ENCODE measurements at places on chromosomes 11 and 22.

DNA sequence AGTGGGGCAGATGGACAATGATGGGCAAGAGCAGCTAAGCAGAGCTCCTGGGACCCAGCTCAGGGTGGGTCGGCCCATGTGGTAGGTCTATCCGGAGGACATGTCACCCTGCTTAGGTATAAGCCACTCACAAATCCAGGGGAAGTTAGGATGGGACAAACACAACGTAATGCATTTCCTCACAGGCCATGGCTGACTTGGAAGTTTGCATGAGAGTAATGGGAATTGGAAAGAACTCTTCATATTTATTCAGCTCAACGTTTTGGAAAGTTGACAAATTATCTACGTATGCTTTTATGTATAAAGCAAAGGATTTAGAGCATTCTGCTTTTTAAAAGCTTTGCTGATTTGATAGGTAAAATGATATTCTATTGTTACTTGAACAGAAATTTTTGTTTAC is 74.9 kb downstream of the SMCO4 start:
- DNase-seq, result no peak

DNA sequence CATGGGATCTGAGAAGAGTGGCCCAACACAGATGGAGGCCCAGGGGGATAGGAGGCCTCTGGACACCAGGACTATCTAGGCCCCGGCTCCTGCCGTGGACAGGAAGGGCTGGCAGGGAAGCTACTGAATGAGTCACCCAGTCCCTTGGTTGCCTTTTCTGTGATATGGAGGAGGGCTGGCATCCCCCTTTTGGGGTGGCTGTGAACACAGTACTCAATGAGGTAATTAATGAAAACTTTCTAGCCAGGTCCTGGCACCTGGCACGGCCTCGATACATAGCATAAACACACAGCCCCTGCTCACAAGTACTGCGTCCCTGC is 163.2 kb downstream of the CHST1 start:
- no peak for DNase-seq

GRCh38 chr11:58639669-58640068 is 17.2 kb downstream of the CNTF start:
- no peak for DNase-seq

- no peak for DNase-seq
These were observed 18.4 kb upstream of the BRSK2 start for GRCh38 chr11:1371377-1371776.

- no peak for DNase-seq
These were observed 45.6 kb downstream of the DENND5A start for GRCh38 chr11:9219572-9219971.

- DNase-seq, result no peak
These were observed 46.6 kb downstream of the KCNC1 start for GRCh38 chr11:17781221-17781620.

- no peak for DNase-seq
These were observed 799.3 kb downstream of the TBC1D22A start for GRCh38 chr22:47561766-47562165.

DNA sequence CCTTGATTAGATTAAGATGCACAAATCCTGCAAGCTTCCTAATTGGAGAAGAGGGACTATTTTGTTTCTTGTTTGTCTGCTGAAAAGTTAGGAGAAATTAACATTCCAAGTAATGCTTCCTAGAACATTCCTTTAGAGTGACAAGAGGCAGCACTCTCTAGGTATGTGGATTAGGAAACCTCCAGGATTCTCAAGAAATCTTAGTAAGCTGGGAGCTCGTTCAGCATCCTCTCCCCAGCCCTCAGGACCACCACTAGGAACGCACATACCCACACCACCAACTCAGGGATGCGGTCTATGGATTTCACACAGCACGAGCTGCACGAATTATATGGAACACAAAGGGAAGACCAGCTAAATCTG is 52.9 kb downstream of the NCAPD3 start:
- no peak for DNase-seq

GRCh38 chr11:20162824-20163782 is 2.8 kb upstream of the DBX1 start:
- DNase-seq, result no peak

DNA sequence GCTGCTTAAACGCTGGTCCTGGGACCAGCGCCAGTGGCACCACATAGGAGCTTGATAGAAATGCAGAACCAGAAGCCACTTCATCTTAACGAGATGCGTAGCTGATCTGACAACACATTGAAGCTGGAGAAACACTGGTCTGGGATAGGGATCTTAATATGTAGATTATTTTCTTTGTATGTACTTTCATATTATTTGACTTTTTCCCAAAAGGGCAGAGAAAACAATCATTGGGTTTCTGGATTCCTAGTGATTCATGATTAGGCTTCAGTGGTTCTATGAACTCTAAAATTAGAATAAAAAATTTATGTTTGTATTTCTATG is 12.3 kb downstream of the MPEG1 start:
- no peak for DNase-seq

DNA sequence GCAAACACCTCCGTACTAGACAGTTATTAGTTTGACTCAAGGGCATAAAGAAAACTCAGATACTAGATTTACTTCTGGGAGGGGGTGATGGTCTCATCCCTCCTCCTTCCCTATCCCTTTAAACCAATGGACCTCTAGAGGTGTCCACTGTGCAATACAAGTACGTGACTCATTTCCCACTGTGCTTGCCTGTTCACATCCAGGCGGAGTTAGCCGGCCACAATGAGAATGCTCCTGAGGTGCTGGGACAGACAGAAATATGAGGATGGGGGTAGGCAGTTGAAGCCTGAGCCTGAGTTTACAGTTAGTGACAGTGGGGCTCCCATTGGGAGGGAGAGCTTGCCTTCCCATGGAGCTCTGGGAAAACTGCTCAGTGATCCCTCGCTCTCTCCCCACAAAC is 8.4 kb upstream of the PMM1 start:
- DNase-seq, result no peak

DNA sequence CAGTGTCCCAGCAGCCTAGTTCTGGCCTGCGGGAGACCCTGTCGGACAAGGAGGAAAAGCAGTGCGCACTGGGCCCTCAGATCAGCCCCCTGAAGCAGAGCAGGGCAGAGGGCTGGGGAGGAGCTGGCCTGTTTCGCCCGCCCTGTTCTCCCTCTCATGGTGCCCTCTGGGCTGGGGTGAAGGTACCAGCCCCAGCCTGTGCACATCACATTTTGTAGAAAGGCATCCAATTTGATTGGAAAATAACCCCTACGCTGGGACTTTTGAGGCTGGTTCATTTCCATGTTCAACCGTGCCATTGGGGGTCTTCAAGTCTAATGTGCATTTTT is 832 bp upstream of the NAP1L4 start:
- DNase-seq, result no peak

DNA sequence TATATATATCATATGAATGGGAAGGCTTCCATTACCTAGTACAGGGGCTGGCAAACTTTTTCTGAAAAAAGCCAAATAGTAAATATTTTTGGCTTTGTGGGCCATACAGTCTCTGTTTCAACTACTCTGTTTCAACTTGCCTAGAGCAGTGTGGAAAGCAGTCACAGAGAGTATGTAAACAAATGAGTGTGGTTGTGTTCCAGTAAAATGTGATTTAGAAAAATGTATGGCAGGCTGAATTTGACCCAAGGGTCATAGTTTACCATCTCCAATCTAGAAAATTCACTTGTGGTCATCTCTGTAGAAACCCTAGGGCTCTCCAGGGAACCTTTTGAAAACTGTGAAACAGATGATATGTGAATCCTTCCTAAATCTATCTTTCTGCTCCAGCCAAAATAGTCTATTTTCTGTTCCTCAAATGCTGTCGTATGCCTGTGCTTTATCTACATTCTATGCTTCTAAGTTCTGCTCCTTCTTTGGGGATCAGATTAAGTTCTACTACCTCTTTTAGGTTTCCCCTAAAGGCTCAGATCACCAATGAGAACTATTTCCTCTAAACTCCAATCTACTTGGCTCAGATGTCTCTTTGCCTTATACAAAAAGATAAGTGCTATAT is 356.2 kb downstream of the METTL15 start:
- no peak for DNase-seq

DNA sequence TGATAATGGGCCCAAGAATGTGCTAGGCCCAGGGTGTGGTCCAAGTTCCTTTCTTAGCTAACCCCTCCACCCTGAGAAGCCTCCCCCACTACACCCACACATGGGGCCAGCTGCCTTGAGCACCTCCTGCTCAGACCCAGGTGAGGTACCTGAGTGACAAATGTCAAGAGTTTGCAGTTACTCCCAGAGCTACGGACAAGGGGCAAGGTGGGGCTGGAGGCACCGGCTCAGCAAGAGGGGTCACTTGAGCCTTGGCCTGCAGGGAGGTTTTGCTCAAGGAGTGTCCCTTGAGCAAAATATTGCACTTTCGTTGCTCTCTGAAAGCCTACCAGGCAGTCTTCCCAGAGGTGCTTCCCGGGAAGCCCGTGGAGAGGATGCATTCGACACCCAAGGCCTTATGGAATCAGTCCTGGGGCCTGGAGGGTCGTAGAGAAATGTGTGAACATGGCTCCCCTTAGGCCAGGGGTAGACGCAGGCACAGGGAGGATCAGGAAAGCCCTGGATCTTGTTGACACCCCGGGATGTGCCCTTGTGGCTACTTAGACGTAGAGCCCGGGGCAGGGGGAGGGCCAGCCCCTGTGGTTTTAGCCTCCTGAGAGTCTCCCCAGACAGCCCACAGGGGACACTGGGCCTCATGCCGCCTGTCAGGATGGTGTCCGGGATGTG is 114.2 kb downstream of the KCNQ1 start:
- DNase-seq, result no peak

DNA sequence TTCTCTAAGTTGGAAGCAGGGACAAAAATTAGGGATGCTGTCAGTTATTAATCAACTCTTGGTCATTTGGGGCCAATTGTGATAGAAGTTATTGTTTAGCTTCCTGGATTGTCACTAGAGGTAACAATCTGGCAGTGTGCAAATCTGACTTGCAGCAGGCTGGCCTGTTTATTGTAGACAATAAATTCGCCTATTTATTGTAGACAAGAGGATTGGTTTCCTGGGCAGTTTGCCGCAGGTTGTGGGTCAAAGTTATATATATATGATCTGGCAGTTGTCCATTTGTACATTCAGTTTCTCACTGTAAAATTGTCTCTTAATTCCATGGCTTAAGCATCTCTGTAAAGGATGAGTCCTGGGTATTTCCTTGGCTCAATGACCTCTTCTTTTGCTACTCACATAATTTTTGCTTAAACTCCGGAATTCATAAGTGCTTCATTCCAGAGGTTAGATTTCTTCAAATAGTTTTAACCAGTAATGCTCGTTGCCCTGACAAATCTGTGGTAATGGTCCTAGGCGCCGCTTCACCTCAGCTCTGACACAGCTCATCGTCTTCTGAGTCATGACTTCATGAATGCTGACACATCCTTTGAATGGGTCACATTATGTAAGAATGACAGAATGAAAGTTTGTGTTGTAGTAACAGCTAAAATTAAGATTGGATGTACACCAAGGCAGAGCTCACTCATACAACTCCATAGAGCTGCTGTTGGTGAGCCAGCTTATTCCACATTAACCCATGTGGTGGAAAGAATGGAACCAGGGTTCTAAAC is 7.8 kb upstream of the MMP3 start:
- no peak for DNase-seq

GRCh38 chr22:44202261-44202789 is 21.6 kb downstream of the PARVG start:
- no peak for DNase-seq

DNA sequence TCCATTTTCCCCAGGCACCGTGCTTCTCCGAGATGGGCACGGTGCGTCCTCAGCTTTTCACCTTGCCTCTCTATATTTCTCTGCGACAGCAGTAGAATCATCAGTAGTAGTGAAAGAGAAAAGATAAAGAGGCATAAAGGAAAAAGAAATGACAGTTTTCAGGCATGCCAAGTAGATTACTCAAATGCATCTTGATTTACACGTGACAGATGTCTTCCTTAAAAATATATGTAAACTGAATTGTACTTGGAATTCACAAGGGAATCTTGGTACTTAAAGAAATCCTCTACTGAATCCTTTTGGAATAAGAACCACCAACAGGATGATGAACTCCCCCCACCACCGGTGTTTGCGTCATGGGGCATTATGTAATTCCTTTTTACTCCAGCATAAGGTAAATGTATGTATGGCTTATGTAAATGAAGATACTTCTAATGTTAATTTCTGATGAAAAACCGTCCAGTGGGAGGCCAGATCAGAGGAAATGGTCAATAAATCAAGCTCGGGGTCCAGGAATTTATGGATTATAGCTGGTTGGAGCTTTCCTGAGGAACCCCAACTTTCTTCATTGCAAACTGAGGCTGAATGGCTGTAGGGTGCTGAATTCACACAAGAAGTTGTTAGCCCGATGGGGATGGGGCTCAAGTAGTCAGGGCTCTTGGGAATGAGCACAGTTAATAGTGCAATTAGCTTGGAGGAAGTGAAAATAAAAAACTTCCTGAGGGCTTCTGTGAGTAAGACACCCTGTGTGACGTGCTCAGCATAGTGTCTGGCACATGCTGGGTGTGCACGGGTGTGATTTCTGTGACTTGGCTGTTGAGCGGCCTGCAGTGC is 630.4 kb downstream of the OPCML start:
- no peak for DNase-seq

GRCh38 chr11:66190786-66191185 is 77.7 kb upstream of the RAB1B start:
- DNase-seq, result no peak

GRCh38 chr11:7672276-7672959 is 882 bp downstream of the CYB5R2 start:
- no peak for DNase-seq

DNA sequence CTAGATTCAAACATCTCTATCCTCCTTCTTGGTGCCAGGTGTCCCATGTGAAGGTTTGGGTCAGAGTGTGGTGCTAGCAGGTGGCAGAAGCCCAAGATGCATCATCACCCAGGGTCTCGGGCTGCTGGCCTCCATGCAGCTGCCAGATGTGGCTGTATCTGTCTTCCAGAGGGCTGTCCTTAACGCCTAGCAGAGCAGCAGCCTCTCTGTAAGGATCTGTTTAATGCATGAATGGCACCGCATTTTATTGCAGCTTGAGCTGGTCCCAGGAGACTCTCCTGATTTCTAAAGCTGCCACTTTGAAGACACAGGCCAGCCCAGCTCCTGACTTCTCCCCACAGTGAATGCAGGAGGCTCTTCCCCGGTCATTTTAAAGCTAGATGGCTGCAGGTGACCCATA is 26.3 kb downstream of the SLC1A2 start:
- peak; percentile 67 for DNase-seq

DNA sequence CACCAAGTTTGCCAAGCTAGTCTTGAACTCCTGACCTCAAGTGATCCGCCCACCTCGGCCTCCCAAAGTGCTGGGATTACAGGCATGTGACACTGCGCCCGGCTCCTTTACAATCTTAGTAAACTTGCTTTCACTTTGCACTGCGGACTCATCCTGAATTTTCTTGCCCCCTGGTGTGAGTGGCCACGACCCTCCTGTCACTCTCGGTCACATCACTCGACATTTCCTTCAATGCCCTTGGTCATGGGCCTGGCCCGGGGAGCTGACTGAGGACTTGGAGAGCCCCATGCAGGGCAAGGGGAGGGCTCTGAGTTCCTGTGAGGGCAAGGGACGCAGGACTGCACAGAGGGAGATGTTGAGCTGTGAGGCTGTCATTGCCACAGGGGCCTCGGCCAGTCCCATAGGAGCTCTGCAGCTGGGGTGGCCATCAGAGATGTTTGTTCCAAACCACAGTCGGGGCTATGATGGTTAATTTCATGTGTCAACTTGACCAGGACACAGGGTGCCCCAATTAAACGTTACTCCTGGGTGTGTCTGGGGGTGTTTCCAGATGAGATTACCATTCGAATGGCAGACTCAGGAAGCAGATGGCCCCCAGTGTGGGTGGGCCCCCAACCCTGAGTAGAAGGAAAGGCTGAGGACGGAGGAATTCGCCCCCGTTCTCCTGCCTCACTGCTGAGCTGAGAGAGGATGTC is 21.2 kb downstream of the A4GALT start:
- no peak for DNase-seq

GRCh38 chr11:108871152-108871551 is 206.3 kb downstream of the DDX10 start:
- DNase-seq, result no peak

- no peak for DNase-seq
These were observed 20.1 kb downstream of the TSPAN18 start for GRCh38 chr11:44746894-44747293.
